ENCODE measurements at places on chromosomes 1 and 21.

DNA sequence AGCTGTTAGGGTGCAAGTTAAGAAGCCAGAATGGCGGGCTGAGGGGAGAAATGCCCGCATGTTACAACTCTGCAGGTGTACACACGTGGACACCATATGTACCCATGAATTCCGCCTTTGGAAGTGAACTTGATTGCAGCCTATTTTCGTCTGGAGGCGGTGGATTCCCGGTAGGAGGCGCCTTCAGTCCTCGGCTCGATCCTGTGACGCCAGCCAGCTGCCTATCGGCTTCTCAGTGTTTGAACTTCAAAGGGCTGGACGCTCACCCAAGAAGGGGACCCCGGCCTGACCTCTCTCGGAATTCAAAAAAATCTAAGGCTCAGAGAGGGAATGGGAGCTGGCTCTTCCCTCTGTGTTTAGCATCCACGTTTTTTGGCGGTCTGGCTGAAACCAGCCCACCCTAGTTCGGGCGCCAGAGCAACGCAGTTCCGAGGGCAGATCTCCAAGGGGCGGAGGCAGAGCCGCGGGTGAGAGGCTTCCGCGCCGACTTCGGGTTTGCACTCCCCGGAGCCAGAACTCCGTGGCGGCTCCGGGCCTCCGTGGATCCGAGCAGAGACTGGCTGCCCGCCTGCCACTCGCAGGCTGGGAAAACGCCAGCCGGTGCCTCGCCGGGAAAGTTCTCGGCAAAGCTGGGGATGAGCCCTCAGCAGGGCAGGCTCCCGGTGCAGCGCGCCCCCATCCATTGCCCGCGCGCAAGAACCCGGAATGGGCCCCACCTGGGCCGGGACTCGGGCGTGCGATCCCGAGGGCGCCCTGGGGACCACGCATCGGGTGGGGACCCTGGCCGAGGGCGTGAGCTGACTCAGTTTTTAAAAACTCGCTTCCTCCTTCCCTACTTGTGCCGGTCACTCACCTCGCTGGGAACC is 996 bp upstream of the TMEM51 start:
- no peak for DNase-seq

GRCh38 chr1:206419250-206419649 is 51.0 kb upstream of the IKBKE start:
- DNase-seq = no peak

GRCh38 chr1:87089070-87089736 is 174.8 kb downstream of the HS2ST1 start:
- no peak for DNase-seq

GRCh38 chr21:29080454-29080941 is 7.0 kb upstream of the CCT8 start:
- DNase-seq = no peak

DNA sequence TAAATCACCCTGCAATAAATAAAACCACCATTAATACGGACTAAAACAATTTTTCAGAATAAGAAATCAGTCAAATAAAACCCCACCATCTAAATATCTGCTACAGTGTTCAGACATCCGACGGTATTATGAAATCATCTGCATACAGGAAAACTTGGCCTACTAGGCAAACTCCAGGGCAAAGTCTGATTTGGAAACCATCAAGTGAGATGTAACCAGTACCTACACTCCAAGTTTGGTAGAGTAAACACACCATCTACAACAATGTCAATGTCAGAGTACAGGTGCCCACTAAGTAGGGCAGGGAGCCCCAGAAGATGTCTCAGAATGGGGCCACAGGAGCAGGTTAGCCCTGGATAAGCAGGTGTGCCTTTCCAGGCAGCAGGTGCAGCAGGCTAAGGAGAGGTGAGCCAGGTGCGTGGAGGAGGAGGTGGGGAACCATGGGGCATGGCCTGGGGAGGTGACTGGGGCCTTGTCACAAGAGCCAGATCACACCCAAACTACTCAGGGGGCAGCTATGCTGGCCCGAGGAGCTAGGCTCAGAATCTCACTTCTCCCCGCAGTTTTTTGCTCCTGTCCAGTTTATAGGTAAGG is 59.6 kb downstream of the CAPZB start:
- no peak for DNase-seq

- no peak for DNase-seq
Measured at GRCh38 chr1:203121186-203122015, 6.1 kb upstream of the ADORA1 start.

- DNase-seq = no peak
Measured at GRCh38 chr1:22526098-22526497, 37.2 kb upstream of the EPHA8 start.

DNA sequence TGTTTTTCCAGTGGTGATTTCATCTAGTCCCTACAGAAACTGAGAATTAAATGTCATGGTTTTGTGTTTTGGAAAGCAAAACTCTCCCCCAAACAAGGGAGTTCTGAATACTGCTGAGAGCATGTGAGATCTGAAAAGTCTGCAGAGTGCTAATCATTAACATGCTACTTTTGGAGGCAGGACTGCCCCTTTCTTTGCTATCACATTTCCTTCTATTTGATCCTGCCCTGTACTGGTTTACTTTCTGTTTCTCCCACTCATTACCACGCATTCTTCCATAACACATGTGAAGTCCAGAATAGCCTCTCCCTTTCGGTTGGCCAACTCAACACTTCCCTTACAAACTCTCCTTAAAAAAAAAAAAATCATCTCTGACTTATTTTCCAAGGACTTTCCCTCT is 63.6 kb downstream of the GADD45A start:
- DNase-seq = no peak

- DNase-seq = no peak
Measured at GRCh38 chr1:180617774-180618395, 13.9 kb upstream of the XPR1 start.

- DNase-seq = no peak
Measured at GRCh38 chr1:197435224-197435623, 167.2 kb downstream of the CRB1 start.

GRCh38 chr1:87644579-87645190 is 316.0 kb downstream of the LMO4 start:
- no peak for DNase-seq

GRCh38 chr1:153032073-153032472 is 1.1 kb downstream of the SPRR1B start:
- DNase-seq = no peak

- DNase-seq = no peak
Measured at GRCh38 chr1:97691325-97691724, 229.5 kb downstream of the DPYD start.

DNA sequence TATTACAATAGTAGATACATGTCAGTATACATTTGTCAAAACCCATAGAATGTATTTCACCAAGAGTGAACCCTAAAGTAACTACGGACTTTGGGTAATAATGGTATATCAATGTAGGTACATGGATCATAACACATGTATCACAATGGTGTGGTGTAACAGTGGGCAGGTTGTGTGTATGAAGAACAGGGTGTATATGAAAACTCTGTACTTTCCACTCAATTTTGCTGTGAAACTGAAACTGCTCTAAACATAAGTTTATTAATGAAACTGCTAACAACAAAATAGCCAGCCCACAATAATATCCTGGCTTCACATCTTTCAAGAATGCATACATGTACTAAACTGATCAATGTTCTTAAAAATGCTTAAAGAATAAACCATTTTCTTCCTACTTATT is 90.2 kb downstream of the RUSC1 start:
- no peak for DNase-seq

DNA sequence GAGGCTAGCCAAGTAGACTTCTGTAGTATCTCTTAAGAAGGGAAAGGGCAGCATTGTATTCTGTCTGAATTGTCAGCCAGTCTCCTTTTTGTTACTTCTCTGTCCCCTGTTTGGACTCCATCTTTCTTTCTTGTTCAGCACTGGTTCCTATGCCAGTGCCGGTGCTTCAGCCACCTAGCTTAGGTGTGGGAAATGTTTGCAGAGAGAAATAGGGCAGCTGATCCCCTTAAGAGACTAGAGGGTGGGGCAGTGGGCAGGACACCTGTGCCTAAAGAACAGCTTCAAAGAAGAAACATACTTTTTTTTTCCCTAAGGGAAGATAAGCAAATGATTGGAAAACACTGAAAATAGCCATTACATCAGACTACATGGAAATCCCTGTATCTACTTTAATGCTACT is 113.0 kb downstream of the POU2F1 start:
- DNase-seq = no peak

DNA sequence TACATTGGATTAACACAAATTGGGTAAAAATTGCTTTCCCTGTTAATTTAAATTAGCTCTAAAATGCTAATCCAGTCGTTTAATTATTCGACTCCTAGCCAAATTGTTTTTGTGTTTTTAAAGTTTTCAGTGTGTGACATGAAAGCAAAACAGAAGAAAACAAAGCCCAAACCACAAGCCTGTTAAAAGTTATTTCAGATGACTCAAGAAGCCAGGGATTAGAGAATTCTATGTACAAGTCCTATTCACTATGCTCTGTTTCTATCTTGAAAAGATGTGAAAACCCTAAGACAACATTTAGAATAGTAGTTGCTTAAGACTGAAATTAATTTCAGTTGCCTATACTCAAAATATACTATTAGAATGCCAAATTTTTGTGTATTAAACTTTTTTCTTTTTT is 294.8 kb upstream of the ADAMTS5 start:
- DNase-seq = no peak

DNA sequence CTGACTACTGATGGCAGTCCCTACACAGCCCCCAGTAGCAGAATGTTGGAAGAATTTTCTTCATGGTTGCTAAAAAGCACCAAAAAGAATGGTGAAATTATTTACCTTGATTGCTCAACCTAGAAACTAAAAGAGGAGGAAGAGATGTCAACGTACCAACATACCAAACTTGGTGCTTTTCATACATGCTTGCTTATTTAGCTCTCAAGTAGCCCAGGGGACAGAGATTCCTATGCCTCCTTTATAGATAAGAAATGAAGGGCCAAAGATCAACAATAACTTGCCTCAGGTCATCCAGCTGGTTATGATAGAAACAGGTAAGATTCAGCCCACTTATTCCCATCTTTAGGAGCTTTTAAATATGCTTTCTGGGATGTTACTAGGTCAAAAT is 170.6 kb downstream of the PIGK start:
- no peak for DNase-seq

DNA sequence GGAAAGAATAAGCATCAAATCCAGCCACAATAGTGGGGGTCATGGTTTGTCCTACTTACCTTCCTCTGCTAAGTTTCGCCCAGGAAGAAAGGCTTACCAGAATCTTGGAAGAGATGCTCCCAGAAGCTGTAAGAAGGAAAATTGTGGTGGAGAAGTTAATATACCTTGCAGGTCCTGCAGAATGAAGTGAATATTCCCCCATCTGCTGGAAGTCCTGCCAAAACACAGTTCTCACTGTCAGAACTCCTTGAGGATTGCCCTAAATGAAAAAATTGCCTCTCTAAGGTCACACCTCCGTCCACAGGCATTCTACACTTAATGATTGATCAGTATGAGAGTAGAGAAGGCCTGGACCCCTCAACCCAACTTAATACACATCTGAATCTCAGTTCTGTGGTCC is 78.4 kb upstream of the RGS21 start:
- no peak for DNase-seq

DNA sequence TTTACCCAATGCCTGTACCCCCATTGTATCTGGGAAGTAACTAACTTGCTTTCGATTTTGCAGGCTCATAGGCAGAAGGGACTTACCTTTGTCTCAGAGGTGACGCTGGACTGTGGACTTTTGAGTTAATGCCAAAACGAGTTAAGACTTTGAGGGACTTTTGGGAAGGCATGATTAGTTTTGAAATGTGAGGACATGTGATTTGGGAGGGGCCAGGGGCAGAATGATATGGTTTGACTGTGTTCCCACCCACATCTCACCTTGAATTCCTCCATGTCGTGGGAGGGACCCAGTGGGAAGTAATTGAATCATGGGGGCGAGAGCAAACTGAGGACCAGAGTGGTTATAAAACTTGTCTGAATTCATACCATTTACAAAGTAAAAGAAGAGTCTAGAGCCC is 77.1 kb upstream of the HOOK1 start:
- DNase-seq = no peak

GRCh38 chr1:24020025-24020424 is 39.9 kb upstream of the SRSF10 start:
- DNase-seq = no peak

GRCh38 chr1:12654004-12654567 is 10.2 kb downstream of the AADACL4 start:
- DNase-seq = no peak

GRCh38 chr1:170661646-170662411 is 2.1 kb upstream of the PRRX1 start:
- DNase-seq = no peak

GRCh38 chr1:231940116-231940515 is 313.5 kb downstream of the DISC1 start:
- DNase-seq = no peak

- DNase-seq = no peak
Measured at GRCh38 chr1:192763756-192764155, 45.1 kb upstream of the RGS2 start.

- no peak for DNase-seq
Measured at GRCh38 chr1:9069326-9070100, at the start of gene SLC2A5. Gene SLC2A5, minus strand, starts transcription at chr1:9069635. Its CDS starts 99 bp downstream, at chr1:9069536.

GRCh38 chr1:224759681-224760091 is 143.6 kb downstream of the CNIH3 start:
- DNase-seq = no peak

GRCh38 chr1:191913260-191913977 is 244.8 kb upstream of the RGS18 start:
- no peak for DNase-seq

GRCh38 chr1:153357853-153358690 is at the start of gene S100A9:
Gene S100A9, plus strand, starts transcription at chr1:153357854. Its CDS starts 430 bp downstream, at chr1:153358284.
- no peak for DNase-seq

DNA sequence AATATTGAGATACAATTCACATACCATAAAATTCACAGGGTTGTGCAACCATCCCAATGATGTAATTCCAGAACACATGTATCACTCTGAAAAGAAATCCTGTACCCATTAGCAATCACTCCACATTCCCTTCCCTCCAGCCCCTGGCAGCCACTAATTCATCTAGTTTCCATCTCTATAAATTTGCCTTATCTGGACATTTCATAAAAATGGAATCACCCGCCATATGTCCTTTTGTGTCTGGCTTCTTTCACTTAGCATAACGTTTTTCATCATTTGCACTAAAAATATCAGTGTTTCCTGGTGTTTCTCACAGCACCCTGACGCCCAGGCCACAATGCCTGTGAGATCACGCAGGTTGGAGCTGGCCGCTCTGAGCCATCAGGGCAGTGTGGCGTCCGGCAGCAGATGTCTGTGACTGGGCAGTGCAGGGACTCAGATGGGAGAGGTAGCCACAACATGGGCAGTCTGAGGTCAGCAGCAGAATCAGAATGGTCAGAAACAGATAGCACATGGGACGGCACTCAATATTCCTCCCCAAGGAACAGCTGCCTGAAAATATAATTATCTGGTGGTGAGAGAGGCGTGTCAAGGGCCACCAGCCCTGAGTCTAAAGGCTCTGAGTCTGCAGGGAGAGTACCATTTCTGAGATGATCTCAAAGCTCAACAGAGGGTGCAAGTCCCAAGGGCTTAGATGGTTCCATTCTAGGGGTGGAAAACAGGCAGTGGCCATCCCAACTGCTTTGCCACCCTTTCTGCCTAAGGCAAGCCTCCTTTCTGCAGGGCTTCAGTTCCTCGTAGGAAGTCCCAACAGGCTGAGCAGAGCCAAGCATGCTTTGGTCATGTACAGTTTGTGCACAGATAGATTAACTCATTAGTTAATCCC is 129.4 kb upstream of the EDN2 start:
- DNase-seq = no peak

GRCh38 chr1:90402893-90403849 is 313.9 kb downstream of the BARHL2 start:
- DNase-seq = no peak

Data from stimulated activated CD4-positive, alpha-beta T cell treated with anti-CD3 and anti-CD28 coated beads, Interleukin-15, amount 100 ng/mL, for 1 hour (primary cell).